Effector memory CD4-positive, alpha-beta T cell (primary cell): ENCODE measurements at places on chromosomes 1 and 21.

DNA sequence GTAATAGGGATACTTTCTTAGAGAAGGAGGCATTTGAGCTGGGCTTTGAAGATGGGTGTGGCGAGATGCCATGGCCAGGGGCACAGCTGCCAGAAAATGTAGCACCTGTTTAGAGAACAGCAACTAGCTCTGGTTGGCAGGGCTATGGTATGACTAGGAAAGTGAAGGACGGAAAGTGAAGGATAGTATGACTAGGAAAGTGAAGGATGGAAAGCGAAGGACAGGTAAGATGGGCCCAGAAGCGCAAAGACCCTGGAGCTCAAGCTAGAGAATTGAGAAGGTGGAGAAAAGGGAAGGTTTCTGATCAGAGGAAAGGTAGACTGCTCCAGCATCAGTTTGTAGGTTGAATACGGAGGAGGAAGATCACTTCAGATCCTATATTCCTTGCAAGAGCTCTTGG lies 205.4 kb downstream of the SLC35F3 start:
- H3K27ac ChIP-seq: no peak overlapping the region
- no peak overlapping the region for H3K4me3 ChIP-seq
- H3K36me3 ChIP-seq: no peaks in the 10 kb centered on the region
- no peaks in the 10 kb centered on the region for H3K27me3 ChIP-seq
- no peaks in the 10 kb centered on the region for H3K4me1 ChIP-seq

DNA sequence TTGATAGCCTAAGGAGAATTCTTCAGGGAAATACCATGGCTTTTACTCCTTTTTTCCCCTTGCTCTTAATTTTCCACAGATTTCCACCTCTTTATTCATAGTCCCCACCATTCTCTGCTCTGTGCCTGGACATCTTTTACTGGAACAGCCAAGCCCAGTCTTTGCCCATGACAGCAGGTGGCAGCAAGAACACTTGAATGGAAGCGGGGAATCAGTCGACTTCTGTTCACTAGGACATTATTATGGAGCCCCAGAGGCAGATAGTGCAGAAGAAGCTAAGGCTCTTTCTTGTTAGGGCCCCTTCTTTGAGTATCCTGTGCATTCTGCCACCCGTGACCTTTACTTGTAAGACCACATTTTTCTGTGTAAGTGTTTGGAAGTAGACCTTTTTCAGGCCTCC lies 6.3 kb downstream of the OR14I1 start:
- H3K27ac ChIP-seq: no peak overlapping the region
- no peaks in the 10 kb centered on the region for H3K27me3 ChIP-seq
- DNase-seq: no peak
- H3K4me3 ChIP-seq: no peak overlapping the region
- no peaks in the 10 kb centered on the region for H3K36me3 ChIP-seq

DNA sequence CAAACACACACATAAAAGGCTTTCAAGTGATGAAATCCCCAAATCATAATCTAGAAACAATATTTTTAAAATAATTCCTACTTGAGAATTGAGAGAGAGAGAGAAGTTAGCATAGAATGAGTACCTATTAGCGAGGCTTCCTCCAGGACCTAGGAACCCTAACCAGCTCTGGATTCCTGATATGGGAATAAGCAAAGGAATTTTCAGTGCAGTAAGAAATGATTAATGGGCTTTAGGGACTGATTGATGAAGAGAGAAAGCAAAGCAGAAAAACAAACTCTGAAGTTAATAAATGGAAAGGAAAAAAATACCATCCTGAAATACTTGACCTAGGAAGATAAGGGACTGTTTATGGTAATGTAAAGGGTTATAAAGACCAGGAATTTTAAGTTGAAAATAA lies 60.6 kb downstream of the WARS2 start:
- no peak overlapping the region for H3K27ac ChIP-seq
- no peaks in the 10 kb centered on the region for H3K27me3 ChIP-seq
- DNase-seq: no peak
- H3K4me1 ChIP-seq: no peaks in the 10 kb centered on the region
- H3K4me3 ChIP-seq: no peak overlapping the region

DNA sequence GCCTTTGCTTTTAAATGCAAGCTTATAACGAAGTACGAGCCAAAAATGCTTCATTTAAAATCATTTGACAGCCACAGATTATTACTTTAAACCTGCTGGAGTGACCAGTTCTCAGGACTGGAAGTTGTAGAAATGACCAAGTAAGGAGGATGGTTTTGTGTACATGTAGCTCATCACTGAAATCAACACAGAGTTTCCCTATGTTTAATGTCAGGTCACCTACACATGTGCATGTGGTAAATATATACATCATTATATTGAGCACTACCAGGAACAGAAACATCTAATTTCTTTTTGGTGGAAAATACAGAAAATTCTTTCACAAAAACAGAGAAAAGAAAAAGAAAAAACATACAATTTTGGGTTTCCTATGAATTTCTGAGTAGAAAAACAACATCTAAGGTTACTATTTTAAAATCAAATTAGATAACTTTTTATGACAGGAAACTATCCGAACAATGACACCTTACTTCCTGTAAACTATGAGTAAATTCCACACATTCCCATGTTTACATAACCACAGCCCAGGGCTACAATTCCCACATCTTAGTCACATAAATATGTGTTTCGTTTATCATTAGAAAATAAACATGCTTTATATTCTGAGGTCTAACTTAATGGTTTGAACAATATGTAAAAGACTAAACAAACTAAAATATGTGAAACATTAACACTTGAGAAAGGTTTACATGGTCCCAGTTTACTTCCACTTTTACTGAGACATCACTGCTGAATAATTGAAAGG lies 73.6 kb downstream of the ZNF281 start:
- DNase-seq: no peak
- no peaks in the 10 kb centered on the region for H3K27me3 ChIP-seq
- H3K4me1 ChIP-seq: no peaks in the 10 kb centered on the region
- no peak overlapping the region for H3K4me3 ChIP-seq
- H3K36me3 ChIP-seq: no peaks in the 10 kb centered on the region
- H3K27ac ChIP-seq: no peak overlapping the region

DNA sequence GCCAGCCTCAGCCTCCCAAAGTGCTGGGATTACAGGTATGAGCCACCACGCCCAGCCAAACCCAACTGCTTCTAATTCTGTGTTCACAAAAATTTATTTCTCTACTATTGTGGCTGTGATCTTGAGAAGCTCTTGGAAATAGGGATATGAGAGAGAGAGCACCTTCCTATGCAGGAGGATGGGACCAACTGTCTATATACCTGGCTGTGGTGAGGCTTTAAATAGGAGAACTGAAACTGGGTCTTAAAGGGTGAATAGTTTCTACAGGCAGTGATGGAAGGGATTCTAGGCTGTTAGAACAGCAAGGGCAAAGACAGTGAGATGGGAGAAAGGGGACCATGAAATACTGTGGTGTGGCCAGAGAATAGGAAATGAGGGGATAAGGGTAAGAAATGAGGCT lies 8.3 kb upstream of the PTCH2 start:
- H3K27me3 ChIP-seq: no peaks in the 10 kb centered on the region
- H3K4me1 ChIP-seq: no peaks in the 10 kb centered on the region
- no peak overlapping the region for H3K4me3 ChIP-seq
- DNase-seq: no peak
- no peak overlapping the region for H3K27ac ChIP-seq
- no peaks in the 10 kb centered on the region for H3K36me3 ChIP-seq

- DNase-seq: no peak
- H3K4me1 ChIP-seq: no peaks in the 10 kb centered on the region
- no peak overlapping the region for H3K4me3 ChIP-seq
- no peak overlapping the region for H3K27ac ChIP-seq
Observed at GRCh38 chr1:237763751-237764150, 127.0 kb downstream of the ZP4 start.

DNA sequence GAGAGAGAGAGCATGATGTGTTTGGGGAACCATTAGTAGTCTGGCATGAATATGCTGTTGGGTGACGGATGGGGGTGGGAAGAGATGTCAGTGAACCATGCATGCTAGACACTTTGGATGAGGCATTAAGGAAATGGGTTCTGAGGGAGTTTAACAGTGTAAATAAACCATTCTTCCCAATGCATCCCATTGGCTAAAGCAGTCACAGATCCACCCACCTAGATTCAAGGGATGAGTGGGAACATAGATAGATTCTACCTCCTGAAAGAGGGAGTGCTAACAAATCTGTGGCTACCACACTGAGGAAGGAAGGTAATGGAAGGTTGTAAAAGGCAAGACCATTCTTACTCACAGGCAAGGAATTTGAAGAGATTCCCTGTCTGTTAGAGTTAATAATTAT lies 129.8 kb upstream of the CACNA1E start:
- no peak overlapping the region for H3K27ac ChIP-seq
- DNase-seq: no peak
- H3K4me1 ChIP-seq: no peaks in the 10 kb centered on the region
- no peaks in the 10 kb centered on the region for H3K36me3 ChIP-seq
- no peak overlapping the region for H3K4me3 ChIP-seq

DNA sequence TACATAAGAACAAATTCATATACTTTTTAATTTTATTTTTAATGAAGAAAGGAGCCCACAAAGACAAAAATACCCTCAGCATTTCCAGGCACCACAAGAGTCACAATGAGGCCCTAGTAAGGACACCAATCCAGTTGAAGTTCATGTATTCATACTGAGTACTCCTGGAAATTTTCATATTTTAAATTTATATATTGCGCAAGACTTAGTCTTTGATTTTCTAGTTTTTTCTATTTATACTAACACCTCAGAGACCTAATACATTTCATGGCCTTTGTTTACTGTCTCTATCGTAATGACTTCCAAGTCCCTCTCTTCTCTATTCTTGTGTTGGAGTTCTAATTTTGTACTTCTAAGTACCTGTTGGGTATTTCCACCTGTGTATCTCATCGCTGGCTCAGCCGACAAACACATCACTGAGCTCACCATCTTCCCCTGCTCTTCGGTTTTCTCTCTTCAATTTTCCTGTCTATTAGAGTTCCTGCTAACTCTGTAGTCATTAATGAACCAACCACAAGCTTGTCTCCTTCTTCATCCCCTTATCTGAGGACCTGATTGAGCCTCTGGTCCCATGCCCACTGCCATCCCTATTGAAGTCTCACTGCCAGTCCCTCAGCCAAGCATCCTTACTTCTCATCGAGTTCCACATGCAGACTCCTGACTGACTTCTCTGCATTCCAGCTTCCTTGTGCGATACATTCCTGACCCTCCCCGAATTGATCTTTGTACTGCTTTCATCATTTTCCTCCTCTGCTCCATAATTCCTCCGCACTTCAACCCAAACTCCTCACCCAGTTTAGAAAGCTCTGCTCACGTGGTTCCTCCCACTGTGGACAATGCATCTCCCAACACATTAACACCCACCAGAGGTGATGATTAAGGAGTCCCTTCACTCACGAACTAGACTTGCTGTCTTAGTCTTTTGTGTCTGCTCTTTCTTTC lies 17.3 kb upstream of the IRF2BP2 start:
- no peak overlapping the region for H3K4me3 ChIP-seq
- H3K4me1 ChIP-seq: no peaks in the 10 kb centered on the region
- H3K36me3 ChIP-seq: no peaks in the 10 kb centered on the region
- H3K27ac ChIP-seq: no peak overlapping the region
- no peaks in the 10 kb centered on the region for H3K27me3 ChIP-seq

DNA sequence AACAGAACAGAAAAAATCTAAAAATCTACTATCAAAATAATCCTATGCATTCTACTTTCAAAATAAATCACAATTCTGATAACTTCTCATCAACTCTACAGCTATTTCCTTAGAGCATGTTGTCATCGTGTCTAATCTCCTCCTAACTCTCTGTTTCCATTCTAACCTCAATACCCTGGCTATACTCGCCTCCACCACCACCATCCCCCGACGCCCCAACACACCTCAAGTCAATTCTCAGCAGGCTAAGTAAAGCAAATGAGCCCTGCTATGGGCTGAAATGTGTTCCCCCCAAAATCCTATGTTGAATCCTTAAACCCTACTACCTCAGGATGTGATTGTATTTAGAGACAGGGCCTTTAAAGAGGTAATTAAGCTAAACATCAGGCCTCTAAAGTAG lies 34.6 kb downstream of the NRDC start:
- no peaks in the 10 kb centered on the region for H3K27me3 ChIP-seq
- DNase-seq: no peak

DNA sequence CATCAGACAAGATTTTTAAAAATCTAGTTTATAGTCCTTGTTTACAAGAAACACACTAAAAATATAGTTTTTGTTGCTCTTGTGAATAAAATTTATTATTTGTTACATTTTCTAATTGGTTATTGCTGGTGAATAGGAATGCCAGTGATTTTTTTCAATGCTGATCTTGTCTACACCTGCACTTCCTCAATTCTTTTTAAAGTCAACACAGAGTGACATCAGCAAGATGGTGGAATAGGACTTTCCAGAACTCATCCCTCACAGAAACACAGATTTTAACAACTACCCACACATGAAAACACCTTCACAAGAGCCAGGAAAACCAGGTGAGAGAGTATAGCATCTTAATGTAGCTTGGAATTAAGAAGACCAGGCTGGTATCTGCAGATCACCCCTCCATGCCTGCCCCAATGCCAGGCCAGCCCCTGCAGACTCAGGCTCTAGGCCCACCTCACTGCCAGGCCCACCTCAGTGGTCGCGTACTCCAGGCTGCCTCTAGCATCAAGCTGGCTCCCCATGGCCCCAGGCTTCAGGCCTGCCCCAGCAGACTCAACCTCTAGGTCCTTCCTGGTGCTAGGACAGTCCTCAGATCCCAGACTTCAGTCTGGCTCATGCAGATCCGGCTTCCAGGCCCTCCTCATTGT lies 117.6 kb downstream of the WDR3 start:
- no peak overlapping the region for H3K4me3 ChIP-seq
- H3K27me3 ChIP-seq: no peaks in the 10 kb centered on the region
- no peak overlapping the region for H3K27ac ChIP-seq
- DNase-seq: no peak

DNA sequence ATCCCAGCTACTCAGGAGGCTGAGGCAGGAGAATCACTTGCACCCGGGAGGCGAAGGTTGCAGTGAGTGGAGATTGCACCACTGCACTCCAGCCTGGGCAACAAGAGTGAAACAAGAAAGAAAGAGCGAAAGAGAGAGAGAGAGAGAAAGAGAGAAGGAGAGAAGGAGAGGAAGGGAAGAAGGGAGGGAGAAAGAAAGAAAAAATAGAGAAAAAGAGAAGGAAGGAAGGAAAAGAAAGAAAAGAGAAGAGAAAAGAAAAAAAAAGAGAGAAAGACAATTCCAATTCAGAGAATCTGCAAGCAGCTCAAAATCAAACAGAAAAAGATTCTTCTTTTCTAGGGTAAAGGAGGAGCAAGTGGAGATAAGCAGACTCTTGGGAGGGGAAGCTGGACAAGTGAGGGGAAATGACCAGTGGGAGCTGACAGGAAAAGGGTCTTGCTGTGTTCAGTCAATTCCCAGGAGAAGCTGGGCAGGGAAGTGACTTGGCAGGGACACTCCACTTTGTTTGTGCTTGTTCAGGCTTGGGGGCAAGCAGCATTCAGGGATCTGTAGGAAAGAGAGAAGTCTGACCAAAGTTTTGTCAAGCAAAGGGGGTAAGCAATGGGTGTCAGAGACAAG lies 3.6 kb upstream of the CAPN2 start:
- no peaks in the 10 kb centered on the region for H3K27me3 ChIP-seq
- H3K4me1 ChIP-seq: peaks cover 15% of the 10 kb centered on the region
- no peak overlapping the region for H3K27ac ChIP-seq
- H3K4me3 ChIP-seq: no peak overlapping the region

GRCh38 chr21:42561762-42562650 lies 48.4 kb downstream of the SLC37A1 start:
- DNase-seq: no peak
- H3K4me1 ChIP-seq: no peaks in the 10 kb centered on the region
- H3K27ac ChIP-seq: no peak overlapping the region
- H3K4me3 ChIP-seq: no peak overlapping the region
- H3K27me3 ChIP-seq: no peaks in the 10 kb centered on the region

GRCh38 chr1:240515505-240515904 lies 96.5 kb downstream of the GREM2 start:
- H3K36me3 ChIP-seq: no peaks in the 10 kb centered on the region
- H3K27me3 ChIP-seq: no peaks in the 10 kb centered on the region
- no peak for DNase-seq
- H3K27ac ChIP-seq: no peak overlapping the region
